DMS 273 treated with DMSO at 0.1 percent for 48 hours (cell line): ENCODE measurements at places on chromosomes 1 and 21.

DNA sequence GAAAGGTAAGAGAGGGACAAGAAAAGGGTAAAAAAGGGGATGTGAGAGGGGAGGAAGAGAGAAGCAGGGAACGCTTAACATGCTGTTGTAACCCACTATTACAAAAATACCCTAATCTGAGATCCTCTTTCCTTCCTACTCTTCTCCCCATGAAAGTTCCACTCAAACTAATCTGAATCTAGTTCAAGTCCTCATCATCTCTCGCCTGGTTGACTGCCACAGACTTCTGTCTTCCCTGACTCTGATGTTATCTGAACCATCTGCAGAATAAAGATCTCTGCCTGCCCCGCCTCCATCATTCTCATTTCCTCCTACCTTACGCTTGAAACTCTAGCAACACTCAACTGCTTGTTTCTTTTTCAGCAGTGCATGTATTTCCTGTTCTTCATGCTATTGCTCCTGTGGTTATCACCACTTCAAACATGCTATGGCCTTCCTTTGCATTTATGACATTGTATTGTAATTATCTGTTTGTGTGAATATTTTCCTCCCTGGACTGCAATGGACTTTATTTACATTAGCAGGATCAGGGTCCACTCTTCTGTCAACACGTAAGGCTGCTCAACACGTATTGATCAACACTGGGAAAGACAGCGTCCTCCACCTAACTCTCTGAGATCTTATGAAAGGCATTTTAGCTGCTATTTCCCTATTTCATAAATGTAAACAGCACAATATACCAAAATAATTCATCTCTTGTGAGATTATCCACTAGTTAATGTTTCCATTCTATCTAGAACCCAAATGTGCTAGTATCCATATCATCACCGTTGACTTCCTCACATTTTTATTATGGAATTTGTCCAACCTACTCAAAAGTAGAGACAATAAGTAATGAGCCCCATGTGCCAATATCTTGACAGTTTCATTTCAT lies 215.5 kb upstream of the USP25 start:
- no peak for DNase-seq

DNA sequence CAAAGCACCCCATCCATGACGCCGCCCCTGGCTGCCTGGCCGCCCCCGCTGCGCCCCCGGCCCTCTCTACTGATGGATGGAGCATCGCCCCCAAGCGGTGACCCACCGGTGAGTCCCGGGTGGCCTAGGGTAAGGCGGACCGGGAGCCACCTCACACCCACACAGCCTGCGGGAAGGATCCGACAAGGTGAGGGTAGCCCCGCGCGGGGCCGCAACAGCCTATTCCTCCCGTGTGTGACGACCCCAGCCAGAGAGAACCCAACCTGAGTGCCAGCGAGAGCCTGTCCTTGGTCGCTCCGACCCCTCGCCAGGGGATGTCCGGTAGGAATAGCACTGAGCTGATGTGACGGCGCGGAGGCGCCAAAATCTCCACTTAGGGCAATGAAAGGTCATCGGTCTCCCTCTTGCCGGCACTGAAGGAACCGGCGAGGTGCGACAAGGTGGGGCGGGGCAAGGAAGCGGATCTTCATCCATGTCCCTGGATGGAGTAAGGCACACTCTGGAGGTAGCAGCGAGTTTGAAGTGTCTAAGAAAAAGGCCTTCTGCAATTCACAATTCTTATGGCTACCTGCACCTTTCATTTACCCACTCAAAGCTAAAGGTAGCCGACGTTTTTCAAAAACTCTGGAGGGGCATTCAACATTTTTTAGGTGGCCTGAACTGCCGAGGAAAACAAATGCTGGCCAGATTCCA lies 19.7 kb upstream of the CHIA start:
- DNase-seq = no peak

DNA sequence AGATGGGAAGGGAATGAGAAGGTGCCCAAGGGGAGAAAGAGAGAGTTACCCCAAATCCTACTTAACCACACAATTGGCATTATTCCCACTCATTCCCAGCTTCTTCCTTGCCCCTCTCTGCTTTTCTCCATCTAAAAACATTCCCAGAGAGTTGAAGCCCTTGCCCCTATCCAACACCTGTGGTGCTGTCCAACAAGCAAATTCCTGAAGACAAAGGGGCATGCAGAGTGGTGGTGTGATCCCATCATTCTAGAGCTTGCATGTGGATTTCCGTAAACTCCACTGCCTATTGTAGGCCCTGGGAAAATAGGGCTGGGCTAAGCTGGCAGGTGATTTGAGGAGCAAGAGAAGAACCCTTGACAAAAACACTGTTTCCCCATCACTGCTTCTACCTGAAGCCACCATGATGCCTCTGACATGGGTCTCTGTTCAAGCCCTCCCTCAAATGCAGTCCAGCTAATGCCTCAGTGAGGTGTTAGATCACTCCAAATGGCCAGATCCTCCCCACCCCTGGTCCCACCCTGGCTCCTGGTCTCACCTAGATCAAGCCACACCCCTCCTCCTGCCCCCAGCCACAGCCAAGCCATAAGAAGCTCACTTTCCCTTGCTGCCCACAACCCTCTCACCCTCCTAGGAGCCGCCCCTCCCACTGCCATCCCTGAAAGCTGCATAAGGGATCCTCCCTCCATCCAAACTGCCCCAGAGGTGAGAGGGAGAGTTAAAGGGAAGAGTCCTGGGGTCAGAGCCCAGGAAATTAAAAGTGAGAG lies 29.5 kb downstream of the SYT2 start:
- no peak for DNase-seq

DNA sequence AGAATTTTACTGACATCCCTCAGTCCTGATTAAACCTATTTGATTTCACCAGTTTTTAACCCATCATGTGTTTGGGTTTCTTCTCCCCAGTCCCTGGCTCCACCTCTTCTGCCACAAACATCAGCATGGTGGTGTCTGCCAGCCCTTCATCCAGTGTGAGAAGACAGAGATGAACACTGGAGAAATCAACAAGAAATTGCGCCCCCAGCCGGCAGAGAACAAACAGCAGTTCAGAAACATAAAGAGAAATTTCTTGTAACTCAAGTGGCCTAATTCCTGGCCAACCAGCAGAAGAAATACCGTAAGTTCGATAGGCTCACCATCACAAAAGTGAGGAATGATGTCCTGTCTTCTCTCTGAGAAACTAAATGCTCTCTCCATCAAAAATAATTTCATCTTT lies 18.3 kb downstream of the S100A11 start:
- DNase-seq = no peak

DNA sequence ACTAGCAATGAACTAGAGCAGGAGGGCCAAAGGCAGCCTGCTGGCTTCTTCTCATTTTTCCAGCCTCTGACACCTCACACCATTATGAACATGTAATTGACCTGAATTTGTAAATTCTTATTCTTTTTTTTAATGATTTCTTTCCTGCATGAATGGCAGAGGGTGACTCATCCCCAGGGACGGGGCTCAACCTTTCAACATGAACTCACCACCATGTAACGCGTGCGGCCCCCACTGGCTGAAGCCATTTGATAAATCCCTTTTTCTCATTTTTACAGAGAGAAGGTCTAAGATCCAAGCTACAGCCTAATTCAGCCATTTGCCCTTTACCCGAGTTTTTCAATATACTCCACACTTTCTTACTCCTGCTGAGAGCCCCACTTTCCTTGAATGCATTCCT lies 9.3 kb upstream of the ETS2 start:
- DNase-seq = no peak
